Activated T-cell treated with anti-CD3 and anti-CD28 coated beads for 48 hours (primary cell): ENCODE measurements at places on chromosomes 6 and 20.

DNA sequence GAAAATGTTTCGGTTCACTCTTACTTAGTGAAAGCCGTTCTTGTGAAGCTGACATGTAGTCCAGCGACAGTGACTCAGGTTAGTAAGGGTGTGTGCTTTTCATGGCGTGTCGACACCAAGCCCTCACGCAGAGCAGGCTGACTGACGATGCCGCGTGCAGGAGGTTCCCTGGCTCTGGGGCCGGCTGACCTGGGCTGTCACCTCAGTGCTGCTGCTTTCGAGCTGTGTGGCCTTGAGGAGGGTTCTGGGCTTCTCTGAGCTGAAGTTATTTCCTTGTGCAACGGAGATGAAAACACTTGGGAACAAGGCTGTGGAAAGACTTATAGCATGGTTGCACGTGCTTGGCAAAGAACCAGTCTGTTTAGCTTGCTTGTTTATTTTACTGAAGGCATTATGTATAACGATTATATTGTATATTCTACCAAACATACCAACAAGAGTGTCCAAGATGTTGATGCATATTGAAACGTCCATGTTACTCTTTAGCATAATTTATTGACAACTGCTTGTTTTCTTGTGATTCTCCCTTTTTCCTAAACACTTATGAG is 59.2 kb downstream of the PHACTR3 start:
- DNase-seq = no peak

- DNase-seq = no peak
Measured at GRCh38 chr6:124073820-124074587, 270.3 kb downstream of the NKAIN2 start.

DNA sequence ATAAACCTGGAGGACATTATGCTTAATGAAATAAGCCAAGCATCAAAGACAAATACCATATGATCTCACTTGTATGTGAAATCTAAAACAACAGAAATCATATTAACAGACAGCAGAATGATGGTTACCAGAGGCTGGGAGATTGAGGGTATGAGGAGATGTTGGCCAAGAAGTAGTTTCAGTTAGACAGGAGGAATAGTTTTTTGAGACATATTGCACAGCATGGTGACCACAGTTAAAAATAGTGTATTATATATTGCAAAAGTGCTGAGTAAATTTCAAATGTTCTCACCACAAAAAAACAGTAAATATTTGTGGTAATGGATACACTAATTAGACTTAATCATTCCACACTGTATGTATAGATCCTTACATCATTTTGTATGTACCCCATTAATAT is 1.8 kb downstream of the GABRR1 start:
- DNase-seq = no peak

DNA sequence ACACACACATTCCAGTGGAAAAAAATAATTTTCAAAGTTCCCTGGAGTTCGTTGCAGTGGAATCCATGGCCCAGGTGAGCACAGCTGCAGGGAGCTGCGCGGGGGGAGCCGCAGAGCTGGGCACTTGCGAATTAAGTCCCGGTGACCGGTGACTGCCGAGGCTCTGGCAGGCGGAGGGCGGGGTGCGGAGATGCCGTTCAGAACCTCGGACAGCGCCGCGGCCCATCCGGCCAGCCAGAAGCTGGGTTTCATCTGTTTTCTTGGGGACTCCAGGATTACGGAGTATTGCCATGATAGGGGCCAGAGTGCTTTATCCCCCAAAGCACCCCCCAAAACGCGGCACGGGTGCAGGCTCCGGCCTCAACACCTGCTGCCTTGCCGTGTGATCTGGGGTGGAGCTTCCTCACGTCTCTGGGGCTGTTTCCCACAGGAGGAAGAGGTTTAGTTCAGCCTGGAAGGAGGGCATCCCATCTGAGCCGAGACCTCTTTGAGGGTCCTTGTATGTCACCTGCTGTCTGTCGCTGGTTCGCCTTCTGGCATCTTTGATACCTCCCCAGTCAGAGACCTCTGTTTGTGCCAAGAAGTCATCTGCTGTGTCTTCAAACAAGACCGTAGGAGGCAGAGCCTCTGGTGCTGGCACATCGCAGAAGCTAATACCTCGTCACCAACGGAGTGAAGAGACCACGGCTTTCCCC is 99.4 kb downstream of the YTHDF1 start:
- DNase-seq = no peak

GRCh38 chr6:144284783-144285547 is at the start of gene UTRN:
Gene UTRN (plus strand): TSS chr6:144285335. CDS start chr6:144291829, 6,494 bp downstream.
- DNase-seq = no peak

DNA sequence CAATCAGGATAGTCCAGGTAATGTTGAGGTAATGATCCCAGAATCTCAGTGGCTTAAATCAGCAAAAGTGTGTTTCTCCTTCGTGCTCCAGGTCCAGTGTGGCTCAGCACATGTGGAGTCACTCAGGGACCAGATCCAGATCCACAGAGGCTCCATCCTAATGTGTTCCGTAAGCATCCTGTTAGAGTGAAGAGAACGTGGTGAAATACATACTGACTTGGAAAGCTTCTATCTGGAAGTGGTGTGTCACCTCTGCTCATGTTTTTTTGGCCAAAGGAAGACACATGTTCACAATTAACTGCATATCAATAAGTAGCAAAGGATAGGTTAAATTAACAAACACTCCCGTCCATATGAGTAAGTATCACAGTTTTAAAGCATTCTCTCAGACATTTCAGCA is 26.8 kb upstream of the PREP start:
- DNase-seq = no peak

GRCh38 chr6:101011186-101011585 is 130.1 kb upstream of the ASCC3 start:
- no peak for DNase-seq

- DNase-seq = no peak
Measured at GRCh38 chr20:43238833-43239232, 49.1 kb upstream of the PTPRT start.

GRCh38 chr6:28841290-28841689 is 82.5 kb downstream of the TRIM27 start:
- no peak for DNase-seq

DNA sequence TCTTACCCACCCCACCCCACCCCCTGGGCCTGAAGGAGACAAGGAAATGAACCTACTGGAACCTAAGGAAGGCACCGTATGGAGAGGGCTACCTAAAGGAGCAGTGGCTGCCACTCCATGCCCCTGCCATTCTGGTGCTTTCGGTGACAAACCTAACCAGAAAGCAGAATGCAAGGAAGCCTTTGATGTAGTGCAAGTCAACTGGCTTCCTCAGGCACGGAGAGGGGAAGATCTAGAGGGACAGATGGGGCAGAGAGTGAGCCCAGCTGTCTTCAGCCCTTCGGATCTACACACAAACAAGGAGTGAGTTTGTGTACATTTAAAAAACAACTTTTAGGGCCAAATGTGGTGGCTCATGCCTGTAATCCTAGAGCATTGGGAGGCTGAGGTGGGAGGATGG is 39.5 kb downstream of the PPP1R16B start:
- no peak for DNase-seq

- no peak for DNase-seq
Measured at GRCh38 chr6:22036699-22037098, 260.1 kb downstream of the PRL start.

GRCh38 chr20:34675993-34676641 is 775 bp downstream of the PIGU start:
- DNase-seq = no peak

GRCh38 chr6:43009124-43009523 is 4.6 kb downstream of the MEA1 start:
- DNase-seq = no peak

GRCh38 chr6:2714111-2714895 is 36.4 kb downstream of the MYLK4 start:
- DNase-seq = no peak

- DNase-seq = no peak
Measured at GRCh38 chr6:35507221-35507620, 5.5 kb downstream of the TULP1 start.

DNA sequence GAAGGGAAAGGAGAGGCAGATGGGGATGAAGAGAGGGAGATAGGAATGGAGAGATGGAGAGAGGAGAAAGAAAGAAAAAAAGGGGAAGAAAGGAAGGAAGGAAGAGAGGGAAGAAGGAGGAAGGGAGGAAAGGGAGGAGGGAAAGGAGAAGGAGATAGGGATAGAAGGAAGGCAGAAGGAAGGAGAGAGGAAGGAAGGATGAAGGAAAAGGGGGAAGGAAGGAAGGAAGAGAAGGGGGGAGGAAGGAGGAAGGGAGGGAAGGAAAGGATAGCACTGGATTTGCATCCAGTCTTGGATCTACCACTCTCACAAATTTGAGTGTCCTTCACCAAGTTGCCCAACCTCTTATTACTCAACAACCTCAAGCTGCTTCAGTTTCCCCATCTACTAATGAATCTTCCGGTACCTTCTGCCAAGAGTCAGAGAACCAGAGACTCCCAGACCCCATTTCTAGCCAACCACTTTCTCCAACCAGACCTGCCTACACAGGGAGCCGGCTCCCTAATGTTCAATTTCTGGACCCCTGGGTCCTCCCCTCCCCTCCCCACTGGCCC is 79.7 kb upstream of the FOXP4 start:
- no peak for DNase-seq

GRCh38 chr6:109039795-109040194 is 54.9 kb downstream of the SESN1 start:
- no peak for DNase-seq

DNA sequence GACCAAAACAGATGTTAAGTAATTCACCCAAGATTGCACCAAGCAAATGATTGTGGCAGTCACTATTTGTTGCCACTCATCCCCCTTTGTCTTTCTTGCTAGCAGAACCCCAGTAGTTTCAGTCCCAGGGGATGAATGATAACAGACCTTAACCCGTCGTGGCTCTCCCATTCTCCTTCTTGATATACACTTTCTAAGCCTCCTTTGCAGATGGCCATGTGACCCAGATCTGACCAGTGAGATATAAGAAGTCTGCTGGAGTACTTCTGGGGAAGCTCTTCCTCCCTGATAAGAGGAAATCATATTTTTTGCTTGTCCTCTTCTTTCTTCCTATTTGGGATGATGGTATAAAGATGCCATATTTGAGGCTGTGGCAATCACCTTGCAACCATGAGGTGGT is 9.6 kb upstream of the SH3BGRL2 start:
- DNase-seq = no peak

DNA sequence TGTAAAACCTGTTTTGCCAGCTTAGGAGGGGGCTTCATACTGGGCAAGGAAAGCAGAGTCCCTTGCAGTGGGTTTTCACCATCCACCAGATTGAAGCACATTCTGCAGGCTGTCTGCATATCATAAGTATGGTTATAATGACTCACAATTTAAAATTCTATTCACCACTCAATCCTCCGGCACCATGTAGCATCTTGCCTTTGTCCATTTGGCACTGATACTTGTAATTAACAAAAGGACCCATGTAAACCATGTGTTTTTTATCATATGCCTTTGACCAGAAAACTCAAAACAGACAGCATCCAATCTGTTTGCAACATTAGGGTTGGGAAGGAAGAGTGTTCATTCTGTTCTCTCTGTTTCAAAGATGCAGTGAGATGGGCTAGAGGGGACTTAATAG is 3.0 kb downstream of the CD83 start:
- DNase-seq = no peak

DNA sequence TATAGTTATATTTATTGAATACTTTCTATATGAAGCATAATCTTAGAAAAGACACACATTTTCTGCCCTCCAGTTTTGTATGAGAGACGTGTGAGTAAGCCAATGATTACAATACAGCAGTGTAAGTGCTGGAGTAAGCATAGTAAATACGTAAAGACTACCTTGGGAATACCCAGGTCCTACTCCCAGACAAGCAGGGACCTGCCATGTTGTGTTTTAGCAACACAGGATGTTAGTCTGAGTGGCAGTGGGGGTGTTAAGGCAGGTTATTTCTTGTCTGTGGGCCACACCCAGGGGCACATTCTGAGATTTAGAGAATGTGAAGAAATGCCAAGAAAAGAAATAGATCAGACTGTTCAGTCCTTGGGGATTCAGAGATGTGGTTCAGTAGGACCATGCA is 34.3 kb upstream of the RNF144B start:
- no peak for DNase-seq

- no peak for DNase-seq
Measured at GRCh38 chr6:36504181-36504580, 43.1 kb downstream of the STK38 start.

- no peak for DNase-seq
Measured at GRCh38 chr6:106084106-106084988, 1.8 kb upstream of the PRDM1 start.

DNA sequence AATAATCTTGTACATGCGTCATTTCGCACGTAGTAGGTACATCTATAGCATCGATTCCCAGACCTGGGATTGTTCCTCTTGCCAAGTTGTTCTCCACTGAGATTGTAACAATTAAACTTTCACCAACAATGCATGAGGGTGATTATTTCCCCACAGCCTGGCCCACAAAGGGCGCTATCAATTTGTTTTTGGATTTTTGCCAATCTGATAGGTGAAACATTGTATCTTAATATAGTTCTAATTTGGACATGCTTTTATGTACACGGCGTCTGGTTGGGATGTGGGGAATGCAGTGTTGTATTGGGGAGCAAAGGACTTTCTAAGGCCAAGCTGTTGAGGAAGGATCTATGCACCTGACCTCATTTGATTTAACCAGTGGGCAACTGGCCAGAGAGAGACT is 59.5 kb downstream of the VEGFA start:
- DNase-seq = no peak

DNA sequence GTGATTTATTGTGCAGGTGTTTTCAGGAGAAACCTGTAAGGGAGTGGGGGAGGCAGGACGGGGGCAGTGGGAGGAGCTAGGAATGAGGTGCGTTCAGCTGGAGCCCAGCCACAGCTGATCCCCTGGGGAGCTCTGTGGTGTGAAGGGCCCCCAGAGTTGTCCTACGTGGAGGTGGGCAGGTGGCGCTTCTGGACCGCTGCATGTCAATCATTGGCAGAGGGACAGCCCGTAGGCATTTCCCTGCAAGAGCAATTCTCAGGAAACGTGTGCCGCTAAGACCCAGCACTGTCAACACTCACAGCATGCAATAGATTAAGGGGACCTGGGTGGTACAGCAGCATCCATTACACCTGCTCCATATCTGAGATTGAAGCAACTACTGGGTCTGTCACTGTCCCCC is 88.0 kb downstream of the PRND start:
- no peak for DNase-seq

DNA sequence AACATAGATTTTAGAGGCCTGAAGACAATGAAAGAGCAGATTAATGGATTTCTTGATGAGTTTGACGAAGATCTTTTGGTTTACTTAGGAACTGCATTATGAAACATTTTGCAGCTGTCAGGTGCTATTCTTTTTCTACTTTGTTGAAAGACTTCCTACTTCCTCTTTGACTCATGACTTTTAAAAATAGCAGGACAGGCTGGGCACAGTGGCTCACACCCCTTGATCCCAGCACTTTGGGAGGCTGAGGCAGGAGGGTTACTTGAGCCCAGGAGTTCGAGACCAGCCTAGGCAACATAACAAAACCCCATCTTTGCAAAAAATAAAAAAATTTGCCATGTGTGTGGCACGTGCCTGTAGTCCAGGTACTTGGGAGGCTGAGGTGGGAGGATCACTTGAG is 52.0 kb downstream of the ITCH start:
- no peak for DNase-seq

GRCh38 chr20:45433976-45434375 is 18.0 kb downstream of the PIGT start:
- no peak for DNase-seq

GRCh38 chr6:33077908-33078307 is 2.1 kb downstream of the HLA-DPB1 start:
- no peak for DNase-seq

GRCh38 chr6:135382182-135382628 is 115.3 kb downstream of the AHI1 start:
- no peak for DNase-seq
